ENCODE measurements at places on chromosomes 16 and 17. TPM values are rescaled to one million over a fixed set of nuclear protein-coding genes. Genes with fewer than 3 reads are reported as not detected.

TANGO6 gene
- total RNA-seq = 9.4 TPM

DNA sequence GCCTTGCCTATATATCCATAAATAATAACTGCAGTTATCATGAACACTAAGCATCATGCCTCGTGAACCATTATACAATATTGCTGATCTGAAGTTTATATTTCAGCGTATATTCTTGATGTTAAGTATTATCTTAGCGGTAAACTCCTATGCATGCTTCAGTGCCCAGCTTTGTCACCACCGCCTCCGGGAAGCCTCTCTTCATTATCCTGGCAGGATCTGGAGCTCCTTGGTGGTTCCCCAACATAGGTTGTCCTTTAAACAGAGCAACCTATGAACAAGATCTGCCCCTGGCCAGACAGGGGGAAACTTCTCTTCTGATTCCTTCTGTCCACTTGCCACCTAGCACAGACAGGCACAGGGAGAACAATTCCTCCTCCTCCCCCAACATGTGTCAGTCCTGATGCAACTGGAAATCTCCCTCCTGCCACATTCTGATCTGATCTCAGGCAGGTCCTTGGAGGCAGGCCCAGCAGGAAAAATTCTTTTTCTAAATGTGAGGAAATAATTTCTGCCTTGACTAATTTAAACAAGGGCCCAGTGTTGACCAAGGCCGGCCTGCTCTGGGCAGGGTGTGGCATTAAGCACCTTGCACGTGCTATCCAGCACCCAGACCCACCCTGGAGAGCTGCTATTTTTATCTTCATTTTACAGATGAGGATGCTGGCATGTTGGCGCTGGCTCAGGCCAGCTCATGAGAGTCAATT, 22.4 kb downstream of the SPNS2 start:
- H3K4me1 ChIP-seq = peaks cover 45% of the 10 kb centered on the region
- peaks cover 1% of the 10 kb centered on the region for H3K36me3 ChIP-seq
- H3K27me3 ChIP-seq = no peaks in the 10 kb centered on the region
- no peak for DNase-seq
- H3K4me3 ChIP-seq = no peak overlapping the region

GRCh38 chr16:83923581-83924365, 24.9 kb downstream of the MLYCD start:
- peaks cover 2% of the 10 kb centered on the region for H3K27me3 ChIP-seq
- peaks cover 8% of the 10 kb centered on the region for H3K4me1 ChIP-seq
- no peak for DNase-seq
- no peak overlapping the region for H3K4me3 ChIP-seq
- peaks cover 16% of the 10 kb centered on the region for H3K36me3 ChIP-seq
- no peak overlapping the region for H3K27ac ChIP-seq

CDH8 gene
- total RNA-seq = 18.8 TPM

- no peak for DNase-seq
- H3K27me3 ChIP-seq = no peaks in the 10 kb centered on the region
- no peak overlapping the region for H3K27ac ChIP-seq
- H3K36me3 ChIP-seq = no peaks in the 10 kb centered on the region
These were observed 377.8 kb downstream of the SOX9 start for GRCh38 chr17:72498364-72499210.

PRR35 gene
- not detected for total RNA-seq

GRCh38 chr16:427250-427649, 1.8 kb downstream of the RAB11FIP3 start:
- H3K36me3 ChIP-seq = no peaks in the 10 kb centered on the region
- no peak for DNase-seq
- peak overlapping the region; percentile 51 for H3K27ac ChIP-seq
- H3K4me1 ChIP-seq = peaks cover 29% of the 10 kb centered on the region
- peaks cover 16% of the 10 kb centered on the region for H3K27me3 ChIP-seq
- peak overlapping the region; percentile 76 for H3K4me3 ChIP-seq

DNA sequence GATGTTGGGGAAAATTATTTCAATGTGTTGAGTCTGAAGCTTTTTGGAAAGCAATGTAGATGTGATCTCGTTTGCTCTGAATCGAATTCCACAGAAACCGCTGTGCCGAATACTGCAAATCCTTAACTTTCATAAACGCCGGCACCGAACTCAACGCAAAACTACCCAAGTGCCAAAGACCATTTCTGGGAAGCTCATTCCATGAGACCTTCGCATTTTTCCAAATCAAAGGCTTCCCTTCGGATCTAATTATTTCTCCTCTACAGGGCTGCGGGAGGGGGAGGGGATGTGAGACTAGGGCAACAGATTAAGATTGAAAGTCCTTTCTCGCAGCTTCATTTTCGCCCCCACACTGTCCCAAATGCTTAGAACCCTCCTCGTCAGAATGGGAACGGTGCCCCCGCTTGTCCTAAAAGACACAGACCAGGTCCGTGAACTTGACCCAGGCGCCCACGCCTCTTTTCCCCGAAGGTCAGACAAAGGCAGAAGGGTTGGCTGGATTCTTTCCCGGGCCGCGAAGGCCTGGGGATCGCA, 4.0 kb downstream of the PRAC1 start:
- peaks cover 33% of the 10 kb centered on the region for H3K4me1 ChIP-seq
- H3K36me3 ChIP-seq = no peaks in the 10 kb centered on the region
- no peak for DNase-seq
- peaks cover 94% of the 10 kb centered on the region for H3K27me3 ChIP-seq
- peak overlapping the region; percentile 98 for H3K27ac ChIP-seq
- peak overlapping the region; percentile 79 for H3K4me3 ChIP-seq

DNA sequence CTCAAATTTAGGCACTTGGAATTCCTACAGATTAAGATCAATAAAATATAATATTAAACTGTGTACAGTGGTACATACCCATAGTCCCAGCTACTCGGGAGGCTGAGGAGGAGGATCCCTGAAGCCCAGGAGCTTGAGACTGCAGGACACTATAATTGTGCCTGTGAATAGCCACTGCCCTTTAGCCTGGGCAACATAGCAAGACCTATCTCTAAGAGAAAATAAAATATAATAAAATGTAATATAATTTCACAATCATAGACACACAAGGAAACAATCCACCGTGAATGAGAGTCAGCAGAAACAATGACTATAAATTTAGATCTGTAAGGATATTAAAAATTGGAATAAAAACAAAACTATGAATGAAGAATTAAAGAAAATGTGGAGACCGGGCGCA, 10.0 kb upstream of the TNK1 start:
- H3K4me1 ChIP-seq = no peaks in the 10 kb centered on the region
- H3K4me3 ChIP-seq = no peak overlapping the region
- DNase-seq = no peak
- H3K27ac ChIP-seq = no peak overlapping the region

ADGRG1 gene
- total RNA-seq = 67.1 TPM

STH gene
- not detected for total RNA-seq

Measured in mesothelial cell of epicardium (in vitro differentiated cells).